Sigmoid colon (tissue), 7 donors: ENCODE measurements at places on chromosomes 4 and X. TPM values are rescaled to one million over a fixed set of nuclear protein-coding genes. Genes with fewer than 3 reads are reported as not detected.

PNMA6A gene
- total RNA-seq = 1.4 TPM

CCKAR gene
- not detected for total RNA-seq

CT45A3 gene
- not detected for total RNA-seq

FAM149A gene
- total RNA-seq = 23.8 TPM

RHOXF2 gene
- not detected for total RNA-seq

FAM53A gene
- 4.1 TPM for total RNA-seq

GNPDA2 gene
- total RNA-seq = 18.5 TPM

CT45A10 gene
- total RNA-seq = not detected

FREM3 gene
- not detected for total RNA-seq

PHOX2B gene
- 2.5 TPM for total RNA-seq

ZDHHC15 gene
- total RNA-seq = 2.1 TPM

HTRA3 gene
- total RNA-seq = 49.6 TPM

YY2 gene
- total RNA-seq = 4.2 TPM

ART3 gene
- 5.4 TPM for total RNA-seq

PDE6B gene
- 5.4 TPM for total RNA-seq

KLHL8 gene
- 10.8 TPM for total RNA-seq

SHROOM3 gene
- total RNA-seq = 20.5 TPM

TLR10 gene
- total RNA-seq = under 0.01 TPM

CTAG2 gene
- total RNA-seq = not detected

UGT2B11 gene
- not detected for total RNA-seq

CTAG1B gene
- not detected for total RNA-seq

USP17L19 gene
- total RNA-seq = not detected

FAT1 gene
- total RNA-seq = 93.1 TPM

ENOX2 gene
- total RNA-seq = 21.4 TPM

FUNDC2 gene
- 83.1 TPM for total RNA-seq

MAGEA6 gene
- total RNA-seq = not detected

HS6ST2 gene
- 0.28 TPM for total RNA-seq

DHX15 gene
- total RNA-seq = 136 TPM

INTU gene
- total RNA-seq = 10.0 TPM

ESX1 gene
- not detected for total RNA-seq

BEX1 gene
- total RNA-seq = 6.9 TPM

RPS6KA6 gene
- total RNA-seq = 4.6 TPM

DMP1 gene
- not detected for total RNA-seq

NXF2B gene
- not detected for total RNA-seq

RNF128 gene
- not detected for total RNA-seq

CENPVL1 gene
- total RNA-seq = not detected

FGFR3 gene
- 0.71 TPM for total RNA-seq

AMTN gene
- not detected for total RNA-seq

PAGE1 gene
- not detected for total RNA-seq

ITM2A gene
- 18.4 TPM for total RNA-seq

ADGRG4 gene
- not detected for total RNA-seq

NFKB1 gene
- total RNA-seq = 23.5 TPM

RNF212 gene
- 4.6 TPM for total RNA-seq

S100G gene
- not detected for total RNA-seq

MAGEA4 gene
- not detected for total RNA-seq

HDX gene
- 6.1 TPM for total RNA-seq

IL3RA gene
- 6.8 TPM for total RNA-seq

EIF1AX gene
- total RNA-seq = 61.7 TPM
